ENCODE measurements at places on chromosomes 11 and 22.

- no peak for DNase-seq
These were observed 7.9 kb upstream of the CYTH4 start for GRCh38 chr22:37274380-37274862.

DNA sequence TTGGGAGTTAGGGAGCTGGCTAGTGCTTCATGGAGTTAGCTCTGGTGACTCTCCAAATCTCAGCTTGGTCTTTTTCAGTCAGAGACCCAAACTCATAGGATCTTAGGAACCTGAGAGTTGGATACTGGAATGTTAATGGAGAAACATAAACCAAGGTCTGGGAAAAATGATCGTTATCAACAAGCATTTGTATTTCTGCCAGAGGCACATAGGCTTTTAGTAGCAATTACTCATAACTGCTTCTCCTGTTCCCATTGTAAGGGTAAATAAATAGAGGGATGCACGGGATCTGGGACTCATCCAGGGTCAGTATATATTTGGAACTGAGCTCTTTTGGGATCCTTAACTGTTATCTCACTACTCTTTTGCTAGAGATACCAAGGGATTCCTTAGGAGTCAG, 4.8 kb downstream of the BARX2 start:
- no peak for DNase-seq

GRCh38 chr11:12087075-12088004, 23.1 kb upstream of the MICAL2 start:
- DNase-seq: no peak

- no peak for DNase-seq
These were observed 5.3 kb downstream of the NEAT1 start for GRCh38 chr11:65427691-65428577.

DNA sequence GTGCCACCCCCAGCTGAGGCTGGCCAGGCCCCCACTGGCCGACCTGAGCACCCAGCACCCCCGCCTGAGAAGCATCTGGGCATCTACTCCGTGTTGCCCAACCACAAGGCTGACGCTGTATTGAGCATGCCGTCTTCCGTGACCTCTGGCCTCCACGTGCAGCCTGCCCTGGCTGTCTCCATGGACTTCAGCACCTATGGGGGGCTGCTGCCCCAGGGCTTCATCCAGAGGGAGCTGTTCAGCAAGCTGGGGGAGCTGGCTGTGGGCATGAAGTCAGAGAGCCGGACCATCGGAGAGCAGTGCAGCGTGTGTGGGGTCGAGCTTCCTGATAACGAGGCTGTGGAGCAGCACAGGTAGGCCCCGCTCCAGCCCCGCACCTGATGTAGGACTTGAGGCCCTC, 4.7 kb downstream of the ZBTB16 start:
- DNase-seq: no peak

- no peak for DNase-seq
These were observed at the start of gene FOXR1 for GRCh38 chr11:118971646-118972045. Gene FOXR1 (plus strand): TSS chr11:118971761. CDS start chr11:118971932, 171 bp downstream.
